ENCODE measurements at places on chromosomes 3 and 15. TPM values are rescaled to one million over a fixed set of nuclear protein-coding genes. Genes with fewer than 3 reads are reported as not detected.

The PHLDB2 gene
- 10.3 TPM for total RNA-seq

The CELF6 gene
- total RNA-seq: not detected

The CCRL2 gene
- not detected for total RNA-seq

The UTS2B gene
- 8.1 TPM for total RNA-seq

The CSTA gene
- total RNA-seq: not detected

The SERPINI2 gene
- total RNA-seq: not detected

The CHST2 gene
- total RNA-seq: 13.1 TPM

The CHRD gene
- 0.84 TPM for total RNA-seq

The CLK3 gene
- total RNA-seq: 45.1 TPM

The SLC22A13 gene
- not detected for total RNA-seq

The TMEM44 gene
- total RNA-seq: 4.0 TPM

The GOLGA6D gene
- total RNA-seq: not detected

The KNG1 gene
- total RNA-seq: not detected

The GRAMD2A gene
- 0.47 TPM for total RNA-seq

The FEZF2 gene
- total RNA-seq: not detected

The ZNF639 gene
- total RNA-seq: 106 TPM

The IL5RA gene
- not detected for total RNA-seq

The FRMD4B gene
- total RNA-seq: 6.0 TPM

The PFKFB4 gene
- total RNA-seq: 16.9 TPM

The PP2D1 gene
- not detected for total RNA-seq

The PAK6 gene
- total RNA-seq: not detected

The BNIP2 gene
- total RNA-seq: 33.1 TPM

The UROC1 gene
- not detected for total RNA-seq

The THPO gene
- not detected for total RNA-seq

The AHSG gene
- total RNA-seq: not detected

The SCAANT1 gene
- not detected for total RNA-seq

The CFAP100 gene
- not detected for total RNA-seq

The ARL8B gene
- 36.5 TPM for total RNA-seq

The CLRN1 gene
- not detected for total RNA-seq

The MCF2L2 gene
- total RNA-seq: not detected

The FBN1 gene
- total RNA-seq: 22.5 TPM
